ENCODE measurements at places on chromosomes 7 and 10. TPM values are rescaled to one million over a fixed set of nuclear protein-coding genes. Genes with fewer than 3 reads are reported as not detected.

ELAPOR2 gene
- total RNA-seq = 11.0 TPM

IL6 gene
- total RNA-seq = 1.4 TPM

DNA sequence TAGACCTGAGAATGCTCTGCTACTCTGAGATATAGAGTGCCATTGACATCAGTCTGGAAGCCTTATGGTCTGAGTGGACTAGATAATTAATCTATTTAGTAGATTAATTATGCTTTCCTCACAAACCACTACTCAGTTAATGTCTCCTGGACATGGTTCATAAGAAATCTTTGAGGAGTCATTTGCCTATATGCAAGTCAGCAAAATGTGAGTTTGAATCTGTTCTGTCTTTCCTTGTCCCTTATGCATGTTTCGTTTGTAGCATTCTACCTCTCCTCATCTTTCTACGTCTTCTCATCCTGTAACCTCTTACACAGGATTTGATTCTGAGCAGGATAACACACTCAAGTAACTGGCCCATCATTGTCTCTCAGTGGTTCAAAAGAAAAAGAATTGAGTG, 735.4 kb upstream of the LRRTM3 start:
- no peaks in the 10 kb centered on the region for H3K27me3 ChIP-seq
- H3K27ac ChIP-seq = no peak overlapping the region
- no peaks in the 10 kb centered on the region for H3K4me1 ChIP-seq
- H3K36me3 ChIP-seq = no peaks in the 10 kb centered on the region
- DNase-seq = no peak

DNA sequence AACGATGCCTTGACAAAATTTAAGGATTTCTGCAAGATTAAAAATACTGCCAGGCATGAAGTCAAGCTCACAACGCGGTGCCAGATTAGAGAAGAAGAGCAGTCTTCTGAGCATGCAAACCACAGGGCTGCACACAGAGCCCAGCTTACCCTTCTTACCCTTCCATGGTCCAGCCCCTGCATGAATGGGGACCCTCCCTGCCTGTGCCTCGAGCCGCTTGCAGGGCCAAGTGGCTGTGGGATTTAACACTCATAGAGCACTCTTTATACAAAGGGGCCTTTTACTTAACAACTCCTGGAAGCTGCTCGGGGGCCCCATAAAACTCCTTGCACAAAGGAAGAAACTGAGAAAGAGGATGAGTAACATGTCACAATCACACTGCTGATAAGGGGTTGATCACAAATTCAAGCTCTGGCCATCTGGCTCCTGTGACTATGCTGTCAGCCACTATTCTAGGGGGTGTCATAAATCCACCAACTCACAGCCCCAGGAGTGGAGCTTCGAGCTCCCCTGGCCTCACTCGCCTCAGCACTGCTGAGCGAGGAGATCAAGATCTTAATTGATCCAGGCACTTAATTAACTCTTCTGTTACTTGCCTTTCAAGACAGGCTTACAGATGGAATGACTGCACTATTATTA, 514.8 kb downstream of the TNS3 start:
- no peaks in the 10 kb centered on the region for H3K27me3 ChIP-seq
- H3K4me3 ChIP-seq = no peak overlapping the region
- H3K27ac ChIP-seq = no peak overlapping the region
- no peak for DNase-seq
- no peaks in the 10 kb centered on the region for H3K36me3 ChIP-seq

GRCh38 chr7:5795752-5796475, 14.5 kb upstream of the RNF216 start:
- DNase-seq = no peak
- no peaks in the 10 kb centered on the region for H3K27me3 ChIP-seq
- H3K27ac ChIP-seq = no peak overlapping the region
- no peak overlapping the region for H3K4me3 ChIP-seq
